Vagina (tissue), 2 donors: ENCODE measurements at places on chromosomes 2 and 18.

DNA sequence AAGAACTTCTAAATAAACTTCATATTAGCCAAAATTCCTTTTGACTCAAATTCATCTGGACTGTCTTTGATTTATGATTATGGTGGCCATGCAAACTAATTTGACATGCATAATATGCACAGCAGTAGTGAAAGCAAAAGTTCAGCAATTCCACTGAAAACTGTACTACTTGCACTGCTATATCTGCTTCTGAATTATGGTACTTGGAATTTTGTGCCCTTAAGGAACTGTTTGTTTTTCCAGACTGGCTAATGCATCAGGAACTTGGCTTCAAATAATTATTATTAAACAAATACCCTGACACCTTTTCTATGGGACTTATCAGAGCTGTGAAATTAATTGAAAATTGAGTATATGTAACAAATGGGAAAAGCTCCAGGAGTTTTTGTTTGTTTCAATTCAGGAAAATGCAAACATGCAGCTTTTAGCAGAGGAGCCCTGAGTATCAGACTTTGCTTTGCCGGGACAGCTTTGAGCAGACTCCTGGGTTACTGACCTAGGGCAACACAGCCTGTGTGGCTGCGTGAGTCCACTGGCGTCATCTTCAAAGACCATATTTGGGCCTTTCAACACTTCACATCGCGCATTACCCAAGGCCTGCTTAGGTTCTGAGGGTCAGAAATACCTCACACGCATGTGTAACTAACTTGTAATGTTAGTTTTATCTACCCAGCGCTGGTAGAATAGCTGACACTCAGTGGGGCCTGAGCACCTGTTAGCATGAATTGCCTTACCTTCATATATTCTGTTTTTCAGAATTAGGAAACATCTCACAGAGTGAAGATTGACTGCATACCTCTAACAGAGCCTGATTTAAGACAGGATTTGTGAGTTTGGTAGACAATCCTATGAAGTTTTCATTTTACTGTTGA lies 35.4 kb downstream of the CFAP221 start:
- no peaks in the 10 kb centered on the region for H3K4me1 ChIP-seq
- no peak overlapping the region for H3K4me3 ChIP-seq

- H3K4me1 ChIP-seq: no peaks in the 10 kb centered on the region
- no peak for DNase-seq
- H3K36me3 ChIP-seq: no peaks in the 10 kb centered on the region
- H3K27me3 ChIP-seq: no peaks in the 10 kb centered on the region
- H3K27ac ChIP-seq: no peak overlapping the region
Measured at GRCh38 chr2:226994775-226995174, 158.9 kb downstream of the RHBDD1 start.

- no peaks in the 10 kb centered on the region for H3K4me1 ChIP-seq
- no peaks in the 10 kb centered on the region for H3K27me3 ChIP-seq
- H3K36me3 ChIP-seq: no peaks in the 10 kb centered on the region
- DNase-seq: no peak
- no peak overlapping the region for H3K4me3 ChIP-seq
- H3K27ac ChIP-seq: no peak overlapping the region
Measured at GRCh38 chr18:50662775-50663383, 103.0 kb downstream of the MAPK4 start.

GRCh38 chr2:102520009-102520408 lies 47.0 kb downstream of the SLC9A4 start:
- no peaks in the 10 kb centered on the region for H3K36me3 ChIP-seq
- no peak for DNase-seq
- H3K4me1 ChIP-seq: no peaks in the 10 kb centered on the region

DNA sequence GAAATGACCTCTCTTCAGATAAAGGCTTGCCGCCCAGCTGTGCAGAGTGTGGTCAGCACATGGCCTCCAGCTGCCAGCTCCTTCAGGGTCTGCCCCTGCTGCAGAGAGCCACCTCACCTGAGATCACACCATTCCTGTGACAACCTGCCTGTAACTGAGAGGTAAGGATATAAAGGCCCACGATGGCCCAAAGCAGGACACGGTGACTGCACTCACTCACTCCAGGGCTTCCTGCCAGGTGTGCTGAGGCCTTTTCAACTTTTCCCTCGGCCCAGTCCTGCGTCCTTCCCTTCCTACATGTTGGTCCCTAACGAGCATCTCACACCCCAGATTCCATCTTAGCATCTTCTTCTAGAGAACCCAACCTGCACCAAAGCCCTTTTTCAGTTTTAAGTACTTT lies 36.2 kb downstream of the ANKRD44 start:
- no peak for DNase-seq
- peaks cover 48% of the 10 kb centered on the region for H3K4me1 ChIP-seq
- H3K27me3 ChIP-seq: no peaks in the 10 kb centered on the region
- H3K36me3 ChIP-seq: no peaks in the 10 kb centered on the region
- H3K27ac ChIP-seq: no peak overlapping the region

DNA sequence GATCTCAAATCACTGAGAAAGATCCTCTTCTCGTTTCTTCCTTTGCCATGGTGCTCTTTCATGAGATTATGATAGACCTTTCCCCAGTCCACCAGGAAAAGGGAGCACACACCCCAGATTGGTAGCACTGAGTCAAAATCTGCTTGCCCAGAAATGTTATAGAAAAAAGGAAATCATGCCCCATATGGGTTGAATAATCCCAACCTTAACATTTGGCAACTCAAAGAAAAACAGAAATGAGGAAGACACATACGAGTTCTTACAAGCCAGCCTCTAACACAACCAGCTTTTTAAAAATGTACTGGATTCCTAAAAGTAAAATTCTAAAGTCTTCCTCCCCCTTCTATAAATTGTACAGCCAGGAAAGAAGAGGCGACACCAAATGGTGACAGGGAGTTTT lies 103.0 kb downstream of the ANKRD44 start:
- H3K4me1 ChIP-seq: peaks cover 38% of the 10 kb centered on the region
- H3K36me3 ChIP-seq: no peaks in the 10 kb centered on the region
- H3K4me3 ChIP-seq: no peak overlapping the region
- no peak overlapping the region for H3K27ac ChIP-seq

DNA sequence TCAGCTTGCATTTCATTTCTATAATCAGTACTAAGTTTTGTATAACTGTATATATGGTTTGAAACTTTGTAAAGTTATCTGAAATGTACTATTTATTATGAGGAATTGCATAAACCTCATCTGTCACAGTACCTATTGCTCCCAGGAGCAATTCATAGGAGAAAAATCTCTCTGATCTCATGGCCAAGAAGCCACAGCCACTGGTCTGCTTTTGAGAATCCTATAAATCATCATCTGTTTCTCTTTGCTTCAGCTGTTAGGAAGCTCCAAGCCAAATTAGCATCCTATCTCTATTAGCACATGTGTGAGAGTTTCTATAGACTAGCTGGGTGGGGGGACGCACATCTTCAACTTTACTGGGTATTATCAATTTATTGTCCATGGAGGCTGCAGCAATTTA lies 210.3 kb downstream of the CYP26B1 start:
- H3K4me3 ChIP-seq: no peak overlapping the region
- no peaks in the 10 kb centered on the region for H3K27me3 ChIP-seq
- H3K27ac ChIP-seq: no peak overlapping the region
- no peak for DNase-seq
- H3K36me3 ChIP-seq: no peaks in the 10 kb centered on the region
- H3K4me1 ChIP-seq: peaks cover 44% of the 10 kb centered on the region

DNA sequence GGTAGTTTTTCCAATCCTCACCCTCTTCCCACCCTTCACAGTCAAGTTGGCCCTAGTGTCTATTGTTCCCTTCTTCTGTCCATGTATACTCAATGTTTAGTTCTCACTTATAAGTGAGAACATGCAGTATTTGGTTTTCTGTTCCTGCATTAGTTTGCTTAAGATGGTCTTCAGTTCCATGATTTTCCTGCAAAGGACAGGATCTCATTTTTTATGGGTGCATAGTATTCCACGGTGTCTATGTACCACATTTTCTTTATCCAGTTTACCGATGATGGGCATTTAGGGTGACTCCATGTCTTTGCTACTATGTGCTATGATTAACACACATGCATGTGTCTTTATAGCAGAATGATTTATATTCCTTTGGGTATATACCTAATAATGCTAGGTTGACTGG lies 104.4 kb downstream of the STRN start:
- no peak overlapping the region for H3K27ac ChIP-seq
- no peaks in the 10 kb centered on the region for H3K4me1 ChIP-seq
- H3K36me3 ChIP-seq: peaks cover 36% of the 10 kb centered on the region
- no peak for DNase-seq
- H3K4me3 ChIP-seq: no peak overlapping the region

DNA sequence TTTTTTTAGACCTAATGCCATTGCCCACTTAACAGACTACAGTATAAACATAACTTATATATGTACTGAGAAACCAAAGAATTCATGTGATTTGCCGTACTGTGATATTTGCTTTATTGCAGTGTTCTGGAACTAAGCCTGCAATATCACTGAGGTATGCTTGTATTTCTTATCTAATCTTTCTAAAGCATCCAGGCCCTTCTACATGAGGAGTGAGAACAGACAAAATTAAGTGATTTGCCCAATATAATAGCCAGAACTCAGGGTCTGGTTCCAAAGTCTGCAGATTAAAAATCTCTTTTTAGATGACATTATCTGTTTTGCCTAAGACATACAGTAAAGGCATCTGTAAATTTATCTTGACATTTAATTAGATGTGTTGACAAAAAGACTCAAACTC lies 41.9 kb downstream of the BMPR2 start:
- H3K36me3 ChIP-seq: no peaks in the 10 kb centered on the region
- peaks cover 12% of the 10 kb centered on the region for H3K4me1 ChIP-seq
- H3K27me3 ChIP-seq: no peaks in the 10 kb centered on the region
- no peak overlapping the region for H3K4me3 ChIP-seq

- H3K36me3 ChIP-seq: no peaks in the 10 kb centered on the region
- no peak for DNase-seq
- H3K4me1 ChIP-seq: no peaks in the 10 kb centered on the region
- H3K27me3 ChIP-seq: no peaks in the 10 kb centered on the region
- no peak overlapping the region for H3K4me3 ChIP-seq
- H3K27ac ChIP-seq: no peak overlapping the region
Measured at GRCh38 chr2:16727256-16727655, 61.6 kb upstream of the CYRIA start.

GRCh38 chr18:41666231-41666630 lies 288.8 kb upstream of the PIK3C3 start:
- no peak overlapping the region for H3K27ac ChIP-seq
- H3K27me3 ChIP-seq: no peaks in the 10 kb centered on the region
- H3K4me1 ChIP-seq: no peaks in the 10 kb centered on the region
- no peaks in the 10 kb centered on the region for H3K36me3 ChIP-seq
- no peak for DNase-seq
- H3K4me3 ChIP-seq: no peak overlapping the region

- H3K4me3 ChIP-seq: no peak overlapping the region
- no peaks in the 10 kb centered on the region for H3K27me3 ChIP-seq
- no peak overlapping the region for H3K27ac ChIP-seq
- no peak for DNase-seq
- H3K4me1 ChIP-seq: no peaks in the 10 kb centered on the region
- no peaks in the 10 kb centered on the region for H3K36me3 ChIP-seq
Measured at GRCh38 chr2:210964141-210964764, 407.9 kb downstream of the CPS1 start.

- H3K4me3 ChIP-seq: no peak overlapping the region
- H3K36me3 ChIP-seq: no peaks in the 10 kb centered on the region
- H3K27me3 ChIP-seq: no peaks in the 10 kb centered on the region
- H3K4me1 ChIP-seq: peaks cover 54% of the 10 kb centered on the region
Measured at GRCh38 chr2:62306751-62307468, 111.0 kb downstream of the B3GNT2 start.

DNA sequence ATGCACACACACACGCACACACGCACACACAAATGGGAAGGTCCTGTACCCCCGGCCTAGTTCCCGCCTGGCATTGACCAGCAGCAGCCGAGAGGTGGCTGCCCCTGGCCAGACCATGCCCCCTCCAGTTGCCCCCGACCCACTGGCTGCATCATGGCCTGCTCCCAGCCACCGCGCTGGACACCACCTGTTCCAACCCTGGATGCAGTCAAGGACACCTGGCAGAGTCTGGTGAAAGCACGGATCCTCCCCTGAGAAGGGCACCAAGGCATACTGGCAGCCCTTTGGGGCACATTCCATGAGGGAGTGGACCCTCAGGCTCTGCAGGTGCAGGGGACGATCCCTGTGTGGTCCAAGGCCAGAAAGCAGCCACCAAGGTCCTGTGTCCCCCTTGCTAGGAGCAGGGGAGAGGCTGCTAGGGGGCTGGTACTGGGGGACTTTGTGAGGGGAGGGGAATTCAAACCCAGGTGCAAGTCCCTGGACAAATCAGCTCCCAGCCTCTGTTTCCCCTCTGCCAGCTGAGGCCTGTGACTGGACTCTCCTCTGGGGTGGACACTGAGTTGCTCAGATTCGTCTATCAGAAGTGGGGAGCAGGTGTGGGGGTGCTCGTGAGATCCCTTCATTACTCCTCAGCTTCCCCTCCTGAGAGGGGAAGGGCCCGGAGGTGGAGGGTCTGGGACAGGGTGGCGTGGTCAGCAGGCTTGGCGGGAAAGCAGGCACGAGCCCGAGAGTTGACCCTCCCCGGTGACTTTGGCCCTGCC lies 3.5 kb downstream of the ESPNL start:
- H3K27ac ChIP-seq: no peak overlapping the region
- H3K27me3 ChIP-seq: no peaks in the 10 kb centered on the region
- H3K4me1 ChIP-seq: no peaks in the 10 kb centered on the region
- no peaks in the 10 kb centered on the region for H3K36me3 ChIP-seq

DNA sequence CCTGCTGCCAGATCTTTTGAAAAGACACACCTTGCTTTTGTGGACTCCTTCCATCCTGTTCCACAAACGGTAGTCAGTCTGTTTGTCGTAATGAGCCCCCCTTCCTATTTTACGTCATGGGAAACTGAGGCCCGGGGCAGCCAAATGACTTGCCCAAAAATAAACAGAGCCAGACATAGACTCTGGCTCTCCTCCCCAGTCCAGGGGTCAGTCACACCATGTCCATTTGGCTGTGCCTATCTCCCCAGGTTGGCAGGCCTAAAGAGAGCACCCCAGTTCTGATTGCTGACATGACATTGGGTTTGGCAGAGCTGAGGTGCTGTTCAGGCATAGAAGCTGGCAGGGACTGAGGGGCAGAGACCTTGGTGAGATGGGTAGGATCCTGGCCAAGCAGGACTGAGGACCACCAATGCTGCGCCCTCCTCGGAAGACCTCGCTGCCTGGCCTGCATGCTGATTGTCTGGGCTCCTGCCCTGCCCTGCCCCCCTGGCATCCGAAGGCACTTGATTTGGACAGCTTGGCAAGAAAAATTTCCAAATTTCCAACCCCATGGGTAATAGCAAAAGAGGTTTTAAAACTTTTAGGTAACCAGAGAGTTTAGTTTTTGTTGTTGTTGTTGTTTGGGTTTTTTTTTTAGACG lies 335.4 kb downstream of the DYSF start:
- H3K27me3 ChIP-seq: no peaks in the 10 kb centered on the region
- peaks cover 22% of the 10 kb centered on the region for H3K4me1 ChIP-seq
- H3K4me3 ChIP-seq: no peak overlapping the region
- H3K36me3 ChIP-seq: no peaks in the 10 kb centered on the region

DNA sequence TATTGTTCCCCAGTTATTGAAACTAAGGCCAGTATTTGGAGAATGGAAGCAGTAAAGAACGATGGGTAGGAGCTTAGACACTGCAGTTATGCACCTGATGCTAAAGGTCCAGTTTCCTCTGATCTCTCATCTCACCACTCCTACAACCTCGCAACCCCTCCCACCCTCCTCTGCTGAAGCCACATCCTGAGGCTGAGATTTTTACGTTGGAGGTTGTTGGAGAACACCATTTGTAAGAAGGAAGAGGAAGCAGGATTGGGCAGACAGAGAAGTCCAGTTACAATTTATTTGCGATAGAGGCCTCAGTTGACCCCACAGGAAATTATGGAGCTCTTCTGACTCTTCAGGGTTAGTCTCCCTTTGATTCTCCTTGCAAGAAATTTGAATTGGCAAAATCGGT lies 54.3 kb upstream of the NDUFV2 start:
- no peak overlapping the region for H3K4me3 ChIP-seq
- H3K4me1 ChIP-seq: no peaks in the 10 kb centered on the region
- H3K27ac ChIP-seq: no peak overlapping the region
- no peaks in the 10 kb centered on the region for H3K27me3 ChIP-seq
- DNase-seq: no peak
